ENCODE measurements at places on chromosomes 12 and 14.
A peak's percentile ranks its signal among the peaks of the same experiment; 100 is the strongest.

DNA sequence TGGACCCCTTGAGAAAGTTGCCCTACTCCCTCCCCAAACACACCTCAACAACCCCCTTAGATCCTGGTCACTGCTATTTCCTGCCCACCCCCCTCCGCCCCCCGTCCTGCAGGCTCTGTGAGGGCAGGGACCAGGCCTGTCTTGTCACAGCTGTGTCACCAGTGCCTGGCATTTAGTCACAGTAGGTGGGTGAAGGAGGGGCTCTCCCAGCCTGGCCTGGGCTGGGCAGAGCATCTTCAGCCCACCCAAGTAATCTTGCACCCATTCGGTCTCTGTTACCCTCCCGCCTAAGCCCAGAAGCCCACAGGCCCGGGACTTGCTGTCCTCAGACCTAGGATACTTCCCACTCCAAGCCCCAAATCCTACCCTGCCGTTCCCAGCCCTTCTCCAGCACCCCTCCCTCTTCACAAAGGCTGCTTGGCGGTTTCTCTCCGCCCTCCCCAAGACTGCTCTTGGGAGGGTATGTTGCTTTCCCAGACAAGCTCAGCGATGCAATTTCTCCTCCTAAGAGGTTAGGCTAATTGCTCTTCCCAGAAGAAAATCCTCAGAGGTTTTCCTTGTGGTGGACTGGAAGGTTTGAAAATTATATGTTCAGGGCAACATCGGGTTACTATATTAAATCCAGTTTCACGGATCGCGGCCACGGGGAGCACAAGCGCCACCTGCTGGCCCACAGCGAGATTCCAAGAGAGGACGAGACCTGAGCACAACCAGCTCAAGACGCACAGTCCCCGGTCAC, 50.8 kb upstream of the ZFP36L1 start:
- DNase-seq = peak; percentile 51

DNA sequence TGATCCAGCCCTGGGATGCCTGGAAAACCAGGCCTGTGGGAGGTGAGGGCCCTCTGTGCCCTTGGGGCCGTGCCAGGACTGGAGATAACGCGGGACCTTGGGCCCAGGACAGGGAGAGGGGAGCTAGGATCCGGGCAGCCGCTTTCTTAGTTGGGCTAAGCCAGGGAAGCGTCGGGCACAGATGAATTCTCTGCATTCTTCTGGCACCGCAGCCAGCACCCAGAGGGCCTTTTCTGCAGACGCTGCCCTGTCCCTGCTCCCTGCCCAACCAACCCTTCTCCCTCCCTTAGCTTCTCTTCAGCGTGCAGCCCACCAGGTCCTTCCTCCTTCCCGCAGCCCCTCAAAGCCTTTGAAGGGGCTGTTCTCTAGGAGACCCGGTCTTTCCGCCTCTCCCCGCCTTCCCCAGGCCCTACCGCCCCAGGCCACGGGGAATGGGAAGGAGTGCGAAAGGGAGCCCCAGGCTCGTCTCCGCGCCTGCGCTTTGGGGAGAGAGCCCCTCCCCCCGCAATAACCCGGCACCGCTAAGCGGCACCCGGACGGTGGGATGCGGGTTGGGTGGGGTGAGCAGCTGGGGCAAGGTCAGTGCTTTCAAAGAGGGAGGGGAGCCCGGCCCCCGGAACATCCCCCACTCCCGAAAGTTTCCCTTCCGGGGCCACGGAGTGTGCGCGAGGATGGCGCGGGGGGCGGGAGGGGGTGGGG, 663 bp downstream of the NCKAP5L start:
- DNase-seq = peak; percentile 25

DNA sequence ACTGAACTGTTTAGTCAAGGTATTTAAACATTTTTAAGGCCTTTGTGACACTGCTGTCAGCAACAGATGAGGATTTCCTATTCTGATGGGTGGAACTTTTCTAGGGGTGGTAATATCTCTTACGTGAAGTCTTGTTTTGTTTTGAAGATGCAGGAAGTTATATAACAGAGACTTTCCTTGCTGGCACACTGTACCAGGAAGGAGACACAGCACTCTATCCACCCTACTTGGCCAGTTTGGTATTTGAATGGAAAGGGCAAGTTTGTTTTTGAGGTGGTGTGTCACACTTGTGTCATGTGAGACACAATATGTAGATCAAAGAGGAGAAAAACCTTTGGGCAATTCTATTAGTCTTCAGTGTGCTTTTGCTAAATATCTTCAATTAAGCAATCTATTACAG, 51.6 kb upstream of the SRP54 start:
- DNase-seq = peak; percentile 11

DNA sequence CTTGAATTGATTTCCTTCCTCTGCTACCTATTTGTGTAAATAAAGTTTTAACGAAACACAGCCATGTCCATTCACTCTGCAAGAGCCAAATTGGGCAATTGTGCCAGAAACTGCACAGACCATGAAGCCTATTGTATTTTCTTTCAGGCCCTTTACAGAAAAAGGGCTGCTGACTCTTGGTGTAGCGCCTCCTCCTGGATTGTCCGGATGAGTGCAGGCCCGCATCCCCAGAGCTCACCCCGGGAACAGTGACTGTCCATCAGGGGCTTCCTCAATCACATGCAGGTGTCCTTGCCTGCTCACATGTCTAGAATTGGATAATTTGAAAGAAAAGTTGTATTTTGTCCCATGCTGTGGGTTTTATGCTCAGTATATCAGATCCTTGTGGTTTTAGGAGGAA, 1282.2 kb downstream of the AACS start:
- no peak for DNase-seq

Measured in activated T-helper 1 cell treated with Interleukin-2 at 50 U/mL for 16 hours (primary cell).